ENCODE measurements at places on chromosomes 7 and 10. TPM values are rescaled to one million over a fixed set of nuclear protein-coding genes. Genes with fewer than 3 reads are reported as not detected.
A peak's percentile ranks its signal among the peaks of the same experiment; 100 is the strongest.

GRCh38 chr10:95542761-95543160, 18.4 kb downstream of the SORBS1 start:
- peaks cover 4% of the 10 kb centered on the region for H3K27me3 ChIP-seq
- no peak overlapping the region for H3K4me3 ChIP-seq
- no peak for DNase-seq

The ADCYAP1R1 gene
- 0.12 TPM for total RNA-seq

DNA sequence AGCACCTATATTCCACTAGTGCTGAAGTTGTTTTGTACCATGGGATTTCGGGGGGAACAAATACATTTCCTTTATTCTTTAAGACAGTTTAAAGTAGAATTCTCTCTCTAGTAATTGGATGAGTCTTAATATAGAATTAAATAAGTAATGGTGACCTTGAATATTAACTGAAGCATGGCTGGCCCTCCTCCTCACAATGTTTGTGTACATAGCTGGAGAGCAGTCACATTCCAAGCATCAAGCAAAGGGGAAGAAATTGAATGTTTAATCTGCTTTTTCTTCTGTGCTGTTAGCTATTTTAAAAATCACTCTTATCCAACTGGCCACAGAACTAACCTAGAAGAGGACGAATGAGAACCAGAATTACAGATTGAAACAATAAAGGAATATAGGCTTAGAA, 906.9 kb downstream of the CCSER2 start:
- DNase-seq, result no peak
- H3K4me3 ChIP-seq, result no peak overlapping the region
- no peaks in the 10 kb centered on the region for H3K27me3 ChIP-seq
- H3K36me3 ChIP-seq, result no peaks in the 10 kb centered on the region
- no peak overlapping the region for H3K27ac ChIP-seq
- H3K4me1 ChIP-seq, result no peaks in the 10 kb centered on the region

- H3K36me3 ChIP-seq, result no peaks in the 10 kb centered on the region
- H3K27me3 ChIP-seq, result peaks cover 8% of the 10 kb centered on the region
- H3K27ac ChIP-seq, result no peak overlapping the region
Observed at GRCh38 chr10:124132876-124133275, 39.5 kb upstream of the CHST15 start.

DNA sequence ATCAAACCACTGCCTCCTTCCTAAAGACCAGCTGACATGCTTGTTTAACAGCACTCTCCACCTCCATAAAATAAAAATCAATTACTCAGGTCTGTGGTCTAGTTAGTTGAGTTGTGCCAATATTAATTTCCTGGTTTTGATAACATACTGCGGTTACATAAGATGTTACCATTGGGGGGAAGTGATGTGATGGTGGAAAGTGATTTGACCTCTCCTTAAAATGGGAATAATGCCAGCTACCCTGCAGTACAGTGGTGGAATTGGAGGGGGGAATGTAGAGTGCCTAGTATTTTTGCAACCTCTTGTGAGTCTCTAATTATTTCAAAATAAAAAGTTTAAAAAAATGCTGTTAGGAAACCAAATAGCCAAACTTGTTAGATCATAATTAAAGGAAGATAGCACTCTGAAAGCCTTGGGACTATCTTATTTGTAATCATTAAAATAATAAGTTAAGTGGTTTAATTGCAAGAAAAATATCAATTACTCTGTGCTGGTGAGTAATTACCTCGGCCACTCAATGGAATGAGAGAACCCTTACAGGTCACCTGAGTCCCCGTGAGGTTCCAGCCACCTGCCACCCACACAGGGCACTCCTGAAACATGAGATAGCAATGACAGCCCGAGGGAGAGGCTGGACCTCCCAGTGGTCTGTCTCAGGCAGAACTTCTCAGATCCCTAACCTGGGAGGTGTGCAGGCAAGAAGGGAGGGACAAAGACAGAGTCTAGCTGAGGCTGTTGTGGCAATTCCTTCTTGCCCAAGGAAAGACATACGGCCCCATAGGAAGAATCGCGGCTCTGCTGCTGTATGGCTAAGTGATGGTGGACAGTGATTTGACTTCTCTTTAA, 94.1 kb downstream of the SH3PXD2A start:
- no peaks in the 10 kb centered on the region for H3K27me3 ChIP-seq
- no peak overlapping the region for H3K4me3 ChIP-seq
- no peak overlapping the region for H3K27ac ChIP-seq
- DNase-seq, result no peak
- peaks cover 68% of the 10 kb centered on the region for H3K4me1 ChIP-seq

The LIPJ gene
- not detected for total RNA-seq

The ETV1 gene
- not detected for total RNA-seq

The AKR1C4 gene
- total RNA-seq, result not detected

The TRPV5 gene
- total RNA-seq, result not detected

The PRF1 gene
- 102 TPM for total RNA-seq

DNA sequence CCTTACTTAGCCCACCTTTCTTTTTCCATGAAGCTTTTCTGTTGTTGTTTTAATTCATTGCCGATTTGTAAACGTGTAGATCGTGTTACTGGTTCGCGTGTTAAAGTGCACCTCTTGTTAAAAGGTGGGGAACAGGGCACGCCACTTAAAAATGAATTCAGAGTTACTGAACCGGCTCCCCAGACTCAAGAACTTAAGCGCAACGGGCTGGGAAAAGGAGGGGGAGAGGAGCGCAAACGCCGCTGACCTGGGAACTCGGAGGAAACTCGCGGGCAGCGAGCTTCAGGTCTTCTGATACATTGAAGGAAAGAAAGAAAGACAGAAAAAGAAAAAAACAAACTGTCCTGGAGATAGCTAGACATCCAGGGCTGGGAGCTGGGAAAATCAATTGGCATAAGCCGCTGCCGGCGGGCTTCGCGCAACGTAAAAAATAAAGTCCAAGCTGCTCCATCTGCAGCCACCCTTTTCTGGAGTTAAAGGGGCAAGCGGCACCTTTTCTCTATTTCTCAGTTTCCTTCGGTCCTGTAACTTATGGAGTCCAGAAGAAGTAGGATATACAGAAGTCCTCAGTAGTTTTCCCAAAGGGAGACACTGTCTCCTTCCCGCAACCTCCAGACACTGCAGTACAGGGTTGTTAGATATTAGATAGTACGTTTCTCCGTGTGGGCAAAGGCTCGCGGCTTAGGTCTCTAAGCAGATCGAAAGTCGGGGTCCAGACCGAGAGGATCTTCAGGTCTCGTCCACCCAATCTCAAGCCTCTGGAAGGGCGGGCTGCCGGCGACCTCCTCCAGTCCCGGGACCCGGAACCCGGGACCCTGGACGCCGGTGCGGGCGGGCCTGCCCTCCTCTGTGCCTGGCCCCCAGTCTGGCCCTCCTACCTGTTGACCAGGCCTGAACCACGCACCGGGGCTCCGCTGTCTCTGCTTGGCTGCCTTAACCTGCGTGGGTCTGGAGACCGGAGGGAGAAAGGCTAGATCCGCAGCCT, 1.8 kb upstream of the DLX6 start:
- peaks cover 72% of the 10 kb centered on the region for H3K27me3 ChIP-seq
- no peak for DNase-seq
- H3K27ac ChIP-seq, result peak overlapping the region; percentile 12
- peak overlapping the region; percentile 11 for H3K4me3 ChIP-seq
- peaks cover 1% of the 10 kb centered on the region for H3K36me3 ChIP-seq

DNA sequence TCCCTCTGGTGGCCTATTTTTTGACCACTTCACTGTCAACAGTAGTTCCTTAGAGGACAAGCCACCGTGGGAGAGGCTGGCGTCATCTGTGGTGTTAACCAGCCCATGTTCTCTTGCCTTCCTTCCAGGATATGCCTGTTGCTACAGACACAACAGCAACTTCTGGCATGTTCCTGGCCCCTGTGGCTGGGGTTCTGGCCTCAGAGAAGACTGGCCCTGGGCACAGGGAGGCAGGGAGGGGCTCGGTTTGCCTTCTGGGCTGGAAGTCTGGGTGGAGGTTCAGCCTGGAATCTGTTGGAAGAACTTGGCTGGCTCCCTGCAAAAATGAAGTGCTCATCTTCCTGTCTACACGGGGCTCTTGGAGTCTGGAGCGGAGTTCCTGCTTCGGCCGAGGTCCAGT, 25.7 kb downstream of the GOLGA7B start:
- no peak for DNase-seq
- H3K4me3 ChIP-seq, result no peak overlapping the region
- H3K4me1 ChIP-seq, result no peaks in the 10 kb centered on the region
- H3K36me3 ChIP-seq, result no peaks in the 10 kb centered on the region
- no peak overlapping the region for H3K27ac ChIP-seq

The HYAL4 gene
- total RNA-seq, result 1.8 TPM

The IL2RA gene
- total RNA-seq, result 848 TPM

- H3K27me3 ChIP-seq, result peaks cover 30% of the 10 kb centered on the region
- DNase-seq, result no peak
- H3K4me1 ChIP-seq, result peaks cover 7% of the 10 kb centered on the region
- H3K36me3 ChIP-seq, result peaks cover 6% of the 10 kb centered on the region
Observed at GRCh38 chr10:48282829-48283228, 8.3 kb upstream of the FRMPD2 start.

- no peak overlapping the region for H3K27ac ChIP-seq
- no peak overlapping the region for H3K4me3 ChIP-seq
- H3K36me3 ChIP-seq, result no peaks in the 10 kb centered on the region
- peaks cover 69% of the 10 kb centered on the region for H3K27me3 ChIP-seq
- H3K4me1 ChIP-seq, result peaks cover 6% of the 10 kb centered on the region
Observed at GRCh38 chr7:26388256-26388655, 96.6 kb downstream of the SNX10 start.

The CLRN3 gene
- not detected for total RNA-seq

The UNCX gene
- not detected for total RNA-seq

- H3K36me3 ChIP-seq, result peaks cover 4% of the 10 kb centered on the region
- peaks cover 34% of the 10 kb centered on the region for H3K4me1 ChIP-seq
- DNase-seq, result no peak
- no peaks in the 10 kb centered on the region for H3K27me3 ChIP-seq
- H3K27ac ChIP-seq, result no peak overlapping the region
Observed at GRCh38 chr10:74075906-74076305, 74.7 kb downstream of the AP3M1 start.

- H3K27me3 ChIP-seq, result no peaks in the 10 kb centered on the region
- peak overlapping the region; percentile 99 for H3K4me3 ChIP-seq
- H3K36me3 ChIP-seq, result peaks cover 6% of the 10 kb centered on the region
- peaks cover 35% of the 10 kb centered on the region for H3K4me1 ChIP-seq
- peak overlapping the region; percentile 99 for H3K27ac ChIP-seq
- peak; percentile 71 for DNase-seq
Observed at GRCh38 chr7:154927624-154928125, 75.2 kb downstream of the PAXIP1 start.

The FXYD4 gene
- not detected for total RNA-seq

- no peak overlapping the region for H3K27ac ChIP-seq
- no peaks in the 10 kb centered on the region for H3K27me3 ChIP-seq
- no peak overlapping the region for H3K4me3 ChIP-seq
Observed at GRCh38 chr7:99032928-99033327, 111.0 kb downstream of the SMURF1 start.

- no peaks in the 10 kb centered on the region for H3K27me3 ChIP-seq
- H3K27ac ChIP-seq, result peak overlapping the region; percentile 99
- peaks cover 42% of the 10 kb centered on the region for H3K4me1 ChIP-seq
- H3K4me3 ChIP-seq, result peak overlapping the region; percentile 94
Observed at GRCh38 chr7:120951826-120952225, 1.2 kb downstream of the ING3 start.

The STEAP1B gene
- total RNA-seq, result not detected

- H3K27ac ChIP-seq, result no peak overlapping the region
- peak overlapping the region; percentile 62 for H3K4me3 ChIP-seq
- peak; percentile 7 for DNase-seq
- H3K36me3 ChIP-seq, result no peaks in the 10 kb centered on the region
- H3K4me1 ChIP-seq, result no peaks in the 10 kb centered on the region
Observed at GRCh38 chr10:42836771-42837468, 54.3 kb downstream of the BMS1 start.

DNA sequence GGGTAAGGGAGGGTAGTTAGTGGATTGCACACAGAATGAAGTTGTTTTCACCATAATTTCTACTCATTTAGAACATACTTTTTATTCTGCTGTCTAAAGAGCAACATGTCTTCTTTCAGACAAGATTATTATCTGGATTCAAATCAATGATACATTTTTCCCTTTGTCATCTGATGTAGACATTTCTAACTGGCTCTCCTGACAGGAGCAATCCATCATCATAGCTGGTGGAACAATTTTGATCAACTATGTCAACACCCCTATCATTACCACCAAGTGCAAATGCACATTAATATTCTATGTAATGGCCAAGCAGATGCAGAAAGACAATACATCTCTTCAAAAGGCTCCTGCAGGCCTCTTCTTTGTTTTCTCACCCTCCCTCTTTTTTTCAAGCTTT, 672.9 kb upstream of the LRRTM3 start:
- no peaks in the 10 kb centered on the region for H3K4me1 ChIP-seq
- H3K36me3 ChIP-seq, result no peaks in the 10 kb centered on the region
- no peaks in the 10 kb centered on the region for H3K27me3 ChIP-seq
- H3K27ac ChIP-seq, result no peak overlapping the region

DNA sequence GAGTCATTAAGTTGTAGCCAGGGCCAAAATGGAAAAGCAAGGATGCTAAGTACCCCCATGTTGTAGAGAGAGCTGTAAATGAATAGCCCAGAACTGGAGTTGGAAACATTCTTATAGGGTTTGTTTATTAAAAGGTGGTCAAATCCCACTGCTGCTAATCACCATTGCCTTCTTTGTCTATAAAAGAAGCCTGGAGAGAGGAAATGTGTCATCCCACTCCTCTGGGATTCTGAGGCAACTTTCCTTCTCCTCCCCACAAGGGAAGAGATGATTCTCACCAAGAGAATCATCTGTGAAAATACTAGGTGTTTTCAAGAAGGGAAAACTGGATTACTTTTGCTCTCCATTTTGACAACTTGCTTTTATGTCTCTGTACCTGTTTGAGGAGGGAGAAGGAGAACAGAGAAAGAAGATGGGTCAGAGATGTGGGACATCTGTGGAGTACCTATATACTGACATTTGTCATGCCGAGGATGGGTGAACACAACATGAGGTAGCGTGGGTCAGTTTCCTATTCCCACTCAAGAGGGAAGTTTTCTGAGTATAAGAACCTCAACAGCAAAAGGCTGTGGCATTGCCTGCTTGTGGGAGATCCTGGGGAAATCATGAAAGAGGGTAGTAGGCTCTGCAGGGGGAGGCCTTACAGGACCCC, 262.2 kb downstream of the KIF20B start:
- no peak overlapping the region for H3K27ac ChIP-seq
- H3K36me3 ChIP-seq, result no peaks in the 10 kb centered on the region
- peaks cover 19% of the 10 kb centered on the region for H3K27me3 ChIP-seq
- no peaks in the 10 kb centered on the region for H3K4me1 ChIP-seq
- H3K4me3 ChIP-seq, result no peak overlapping the region

- no peaks in the 10 kb centered on the region for H3K36me3 ChIP-seq
- H3K4me1 ChIP-seq, result peaks cover 4% of the 10 kb centered on the region
- peaks cover 16% of the 10 kb centered on the region for H3K27me3 ChIP-seq
- no peak overlapping the region for H3K4me3 ChIP-seq
- peak; percentile 18 for DNase-seq
Observed at GRCh38 chr10:48266528-48266927, 8.0 kb downstream of the FRMPD2 start.

GRCh38 chr7:149778696-149779501, 5.5 kb upstream of the ZNF467 start:
- no peak overlapping the region for H3K4me3 ChIP-seq
- no peak for DNase-seq
- no peaks in the 10 kb centered on the region for H3K36me3 ChIP-seq
- H3K27me3 ChIP-seq, result no peaks in the 10 kb centered on the region
- peaks cover 5% of the 10 kb centered on the region for H3K4me1 ChIP-seq

The TCAF2 gene
- total RNA-seq, result 36.5 TPM

GRCh38 chr10:103757531-103758293, 97.7 kb downstream of the SH3PXD2A start:
- DNase-seq, result peak; percentile 76
- H3K36me3 ChIP-seq, result no peaks in the 10 kb centered on the region
- no peaks in the 10 kb centered on the region for H3K27me3 ChIP-seq
- H3K27ac ChIP-seq, result peak overlapping the region; percentile 10

GRCh38 chr7:131288450-131288849, 39.2 kb upstream of the MKLN1 start:
- no peak overlapping the region for H3K27ac ChIP-seq
- DNase-seq, result no peak
- H3K4me3 ChIP-seq, result no peak overlapping the region
- H3K4me1 ChIP-seq, result no peaks in the 10 kb centered on the region
- H3K36me3 ChIP-seq, result peaks cover 9% of the 10 kb centered on the region
